H1 (cell line): ENCODE measurements at places on chromosomes 3 and 15. TPM values are rescaled to one million over a fixed set of nuclear protein-coding genes. Genes with fewer than 3 reads are reported as not detected.

The GHSR gene
- total RNA-seq = not detected in 2 replicates

The HYPK gene
- total RNA-seq = 9.9 and 17.6 TPM in 2 replicates

DNA sequence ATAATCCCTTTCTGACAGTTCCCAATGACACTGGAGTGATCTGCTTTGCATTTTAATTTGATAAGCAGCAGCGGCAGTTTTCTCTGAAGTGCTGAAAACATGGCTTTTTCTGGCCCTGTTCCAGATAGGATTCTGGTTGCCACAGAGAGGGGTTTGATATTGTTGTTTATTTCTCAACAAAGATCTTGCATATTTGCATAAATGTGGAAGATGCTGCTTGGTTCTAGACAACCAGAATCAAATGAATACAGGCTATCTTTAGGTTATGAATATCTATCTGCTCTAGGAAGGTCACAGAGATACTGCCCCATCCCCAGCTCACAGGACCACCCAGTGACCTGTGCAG, 137.1 kb downstream of the ZNF609 start:
- no peak for DNase-seq

DNA sequence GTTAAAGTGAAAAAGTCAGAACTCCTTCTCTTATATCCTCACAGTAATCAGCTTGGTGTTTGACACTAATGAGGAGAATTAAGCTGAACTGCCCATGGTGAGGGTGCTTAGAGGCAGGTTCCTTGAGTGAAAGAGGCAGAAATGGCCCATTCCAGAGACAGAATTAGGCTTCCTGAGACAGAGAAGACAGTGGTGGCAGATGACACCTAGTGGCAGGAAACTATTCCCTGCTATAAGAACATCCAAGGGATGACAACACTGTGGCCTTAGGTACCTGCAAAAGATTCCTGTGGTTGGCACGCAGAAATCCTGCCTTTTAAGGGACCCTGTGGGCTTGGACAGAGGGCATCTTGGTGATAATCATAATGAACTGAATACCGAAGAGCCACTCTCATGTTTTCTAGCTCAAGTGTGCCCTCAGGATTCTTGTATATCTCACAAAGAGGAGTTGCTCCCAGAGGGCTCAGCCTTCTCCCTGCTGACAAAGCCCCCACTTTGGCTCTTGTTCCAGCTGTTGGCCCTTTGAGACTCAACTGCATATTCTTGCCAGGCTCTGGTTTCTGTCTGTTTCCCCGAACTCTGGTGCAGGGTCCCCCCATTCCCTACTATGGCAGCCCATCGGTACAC, 56.0 kb downstream of the KBTBD12 start:
- no peak for DNase-seq
